ENCODE measurements at places on chromosomes 3 and 15.

DNA sequence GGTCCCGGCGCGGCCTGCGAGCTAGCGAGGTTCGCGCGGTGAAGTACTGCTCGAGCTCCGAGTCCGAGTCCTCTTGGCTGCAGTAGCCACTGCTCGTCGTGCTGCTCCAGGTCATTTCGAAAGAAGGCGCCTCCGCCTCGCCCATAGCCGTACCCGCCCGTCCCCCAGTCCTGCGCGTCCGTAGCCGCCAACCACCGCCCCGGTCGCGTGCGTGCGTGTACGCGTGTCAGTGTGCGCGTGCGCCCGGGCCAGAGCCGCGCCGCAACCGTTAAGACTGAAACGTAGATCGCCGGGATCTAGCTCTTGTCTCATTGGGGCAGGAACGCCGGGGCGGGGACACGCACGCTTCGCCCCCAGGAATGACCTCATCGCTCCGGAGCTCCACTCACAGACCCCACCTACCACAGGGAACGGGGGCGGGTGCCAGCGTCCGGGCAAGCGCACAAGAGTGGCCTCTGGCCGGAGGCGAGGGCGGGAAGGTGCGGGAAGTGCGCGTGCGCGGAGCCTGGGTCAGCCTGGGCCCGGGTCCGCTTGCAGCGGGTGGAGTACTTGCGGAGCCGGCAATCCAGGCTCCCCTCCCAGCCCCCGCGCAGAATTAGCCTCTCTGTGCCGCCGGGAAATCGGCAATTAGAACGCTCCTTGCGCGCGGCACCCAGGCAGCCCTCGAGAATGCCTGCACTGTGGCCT, 3.3 kb downstream of the RASSF1 start:
- DNase-seq: peak; percentile 73

GRCh38 chr3:139534992-139535879, 4.3 kb downstream of the RBP1 start:
- no peak for DNase-seq

GRCh38 chr15:74631935-74632560, 16.4 kb downstream of the CLK3 start:
- DNase-seq: no peak

GRCh38 chr3:196994056-196994455, 25.4 kb upstream of the PIGZ start:
- DNase-seq: no peak

DNA sequence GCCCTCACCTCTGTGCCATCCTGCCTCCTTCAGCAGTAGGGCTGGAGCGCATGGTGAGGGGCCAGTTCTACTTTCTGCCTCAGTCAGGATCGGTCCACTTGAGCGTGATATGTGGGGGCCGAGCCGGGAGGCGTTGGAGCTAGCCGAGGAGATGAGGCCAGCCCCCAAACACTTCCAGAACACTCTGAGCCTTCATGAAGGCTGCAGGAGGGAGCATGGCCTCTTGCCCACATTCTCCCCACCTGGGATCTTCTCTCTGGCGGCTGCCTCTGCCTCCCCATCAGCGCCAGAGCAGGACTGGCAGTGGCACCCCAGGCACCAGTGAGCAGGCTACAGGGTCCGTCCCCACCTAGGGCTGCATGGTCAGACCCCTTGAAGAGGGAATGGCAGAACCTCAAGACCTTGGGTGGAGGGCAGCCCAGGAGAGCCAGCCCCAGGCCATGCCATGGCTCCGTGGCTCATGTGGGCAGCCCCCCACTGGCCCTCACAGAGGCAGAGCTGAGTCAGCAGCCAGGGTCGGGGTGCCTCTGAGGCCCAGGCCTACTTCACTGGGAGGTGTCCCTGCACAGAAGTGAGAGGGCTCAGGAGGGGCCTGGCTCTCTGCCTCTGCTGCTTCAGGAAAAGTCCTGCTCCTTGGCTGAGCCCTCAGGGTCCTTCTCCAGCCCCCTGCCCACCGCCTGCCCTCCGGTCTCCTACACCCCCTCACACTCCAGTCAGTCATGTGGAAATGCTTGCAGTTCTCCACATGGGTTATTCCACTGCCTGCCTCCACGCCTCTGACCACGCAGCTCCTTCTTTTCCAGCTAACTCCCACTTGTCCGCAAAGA, 28.1 kb upstream of the CYP11A1 start:
- no peak for DNase-seq

GRCh38 chr3:8869613-8870012, 93.7 kb downstream of the RAD18 start:
- DNase-seq: no peak
